ENCODE measurements at places on chromosomes 7 and 10. TPM values are rescaled to one million over a fixed set of nuclear protein-coding genes. Genes with fewer than 3 reads are reported as not detected.

ZNF736 gene
- polyA plus RNA-seq = 6.9 TPM

SPDYE9 gene
- 0.18 TPM for polyA plus RNA-seq

PSPH gene
- 18.2 TPM for polyA plus RNA-seq

FEZF1 gene
- not detected for polyA plus RNA-seq

TAS2R41 gene
- not detected for polyA plus RNA-seq

AFAP1L2 gene
- polyA plus RNA-seq = 38.6 TPM

SEPHS1 gene
- 57.8 TPM for polyA plus RNA-seq

ATP6V0A4 gene
- not detected for polyA plus RNA-seq

UBE2D4 gene
- polyA plus RNA-seq = 18.7 TPM

Data from muscle of arm (tissue), 14 donors.